ENCODE measurements at places on chromosomes 5 and 9. TPM values are rescaled to one million over a fixed set of nuclear protein-coding genes. Genes with fewer than 3 reads are reported as not detected.

GRCh38 chr5:174064171-174064570, 18.7 kb downstream of the NSG2 start:
- H3K4me1 ChIP-seq = no peaks in the 10 kb centered on the region
- H3K27ac ChIP-seq = no peak overlapping the region
- no peak overlapping the region for H3K4me3 ChIP-seq
- H3K36me3 ChIP-seq = no peaks in the 10 kb centered on the region
- DNase-seq = no peak

- DNase-seq = no peak
- H3K27ac ChIP-seq = no peak overlapping the region
- no peaks in the 10 kb centered on the region for H3K27me3 ChIP-seq
- no peak overlapping the region for H3K4me3 ChIP-seq
- no peaks in the 10 kb centered on the region for H3K36me3 ChIP-seq
These were observed 133.9 kb upstream of the PTCH1 start for GRCh38 chr9:95650720-95651119.

Gene GABRA1
- total RNA-seq = not detected

DNA sequence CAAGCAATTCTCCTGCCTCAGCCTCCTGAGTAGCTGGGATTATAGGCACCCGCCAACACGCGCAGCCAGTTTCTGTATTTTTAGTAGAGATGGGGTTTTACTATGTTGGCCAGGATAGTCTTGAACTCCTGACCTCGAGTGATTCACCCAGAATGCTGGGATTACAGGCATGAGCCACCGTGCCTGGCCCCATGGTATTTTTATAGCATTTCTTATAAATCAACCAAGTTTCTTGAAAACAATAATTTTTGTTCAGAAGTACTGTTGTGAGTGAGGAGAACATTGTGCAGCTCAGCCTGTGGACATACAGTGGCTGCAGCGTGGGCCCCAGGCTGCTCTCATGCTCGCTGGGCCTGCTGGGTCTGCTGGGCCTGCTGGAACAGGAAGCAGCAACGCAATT, 45.3 kb downstream of the MAP1B start:
- peaks cover 9% of the 10 kb centered on the region for H3K4me1 ChIP-seq
- no peaks in the 10 kb centered on the region for H3K36me3 ChIP-seq
- no peaks in the 10 kb centered on the region for H3K27me3 ChIP-seq
- no peak for DNase-seq
- H3K27ac ChIP-seq = peak overlapping the region; percentile 70

DNA sequence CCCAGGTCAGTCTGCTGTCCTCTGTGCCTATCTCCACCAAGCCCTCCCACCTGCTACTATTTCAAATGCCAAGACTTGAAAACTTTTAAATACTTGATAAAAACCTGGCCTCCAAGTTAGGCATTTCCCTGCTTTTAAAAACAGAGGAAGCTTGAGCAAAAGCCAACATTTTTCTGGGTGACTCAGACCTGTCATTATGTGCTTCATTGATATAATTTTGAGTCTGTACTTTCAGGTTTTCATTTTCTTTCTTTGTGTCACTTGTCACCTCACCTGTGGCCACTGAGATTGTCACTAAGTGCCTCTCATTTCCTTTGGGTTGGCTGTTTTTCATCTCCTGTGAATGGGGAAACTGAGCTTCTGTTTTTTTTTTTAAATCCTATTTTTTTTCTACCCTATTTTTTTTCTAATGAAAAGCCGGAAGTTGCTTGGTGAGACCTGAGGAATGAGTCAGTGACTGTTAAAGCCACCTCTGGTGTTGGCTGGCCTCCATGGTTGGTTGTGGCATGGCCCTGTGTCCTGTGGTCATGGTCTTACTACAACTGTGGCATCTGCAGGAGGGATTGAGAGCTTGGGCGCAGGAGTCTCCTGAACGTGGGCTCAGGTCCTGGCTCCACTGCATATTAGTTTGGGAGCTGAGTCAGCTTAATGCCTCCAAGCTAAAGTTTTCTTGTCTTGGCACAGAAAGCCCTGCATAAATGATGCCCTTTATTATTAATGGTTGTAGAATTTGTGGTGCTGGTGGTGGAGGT, 56.7 kb downstream of the ARHGAP26 start:
- H3K27ac ChIP-seq = no peak overlapping the region
- no peaks in the 10 kb centered on the region for H3K36me3 ChIP-seq
- no peak for DNase-seq
- H3K27me3 ChIP-seq = no peaks in the 10 kb centered on the region
- no peaks in the 10 kb centered on the region for H3K4me1 ChIP-seq

DNA sequence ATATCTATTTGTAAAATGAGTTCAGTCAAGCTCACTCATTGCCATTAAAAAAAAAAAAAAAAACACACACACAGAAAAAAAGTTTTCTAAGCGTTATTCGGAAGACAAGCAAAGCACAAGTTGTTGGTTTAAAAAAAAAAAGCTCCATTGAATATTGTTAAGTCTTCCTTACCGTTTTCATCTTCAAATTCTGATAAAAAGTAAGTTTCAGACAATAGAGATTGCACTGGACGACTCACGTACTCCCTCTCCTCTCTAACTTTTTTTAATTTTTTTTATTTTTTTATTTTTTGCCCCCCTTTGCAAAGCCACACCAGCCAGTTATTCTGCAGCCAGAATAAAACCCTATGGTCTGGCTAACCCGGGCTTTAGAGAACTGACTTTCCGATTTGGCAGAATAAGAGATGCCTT, 544 bp downstream of the ADAMTS6 start:
- peak overlapping the region; percentile 38 for H3K4me3 ChIP-seq
- H3K27me3 ChIP-seq = no peaks in the 10 kb centered on the region
- H3K36me3 ChIP-seq = no peaks in the 10 kb centered on the region
- H3K4me1 ChIP-seq = peaks cover 5% of the 10 kb centered on the region
- peak overlapping the region; percentile 74 for H3K27ac ChIP-seq

DNA sequence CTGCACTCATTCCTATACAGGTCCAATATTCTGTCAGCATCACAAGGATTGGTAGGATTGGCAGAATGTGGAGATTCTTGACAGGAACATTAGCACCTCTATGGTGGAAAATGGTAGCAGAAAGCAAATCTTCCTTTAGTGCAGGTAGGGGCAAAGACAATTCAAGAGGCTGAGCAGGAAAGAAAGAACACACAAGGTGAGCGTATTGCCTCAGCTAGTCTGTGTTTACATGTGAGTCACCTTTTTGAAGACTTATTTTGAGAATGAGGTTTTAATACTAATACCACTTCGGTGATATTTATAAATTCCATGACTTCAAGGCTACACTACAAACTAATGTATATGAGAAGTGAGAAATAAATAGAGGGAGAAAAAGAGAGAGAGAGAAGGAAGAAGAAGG, 717.0 kb downstream of the BRINP1 start:
- no peak for DNase-seq
- no peaks in the 10 kb centered on the region for H3K27me3 ChIP-seq
- no peaks in the 10 kb centered on the region for H3K4me1 ChIP-seq
- H3K36me3 ChIP-seq = no peaks in the 10 kb centered on the region

Gene ITGA1
- total RNA-seq = 41.2 TPM

DNA sequence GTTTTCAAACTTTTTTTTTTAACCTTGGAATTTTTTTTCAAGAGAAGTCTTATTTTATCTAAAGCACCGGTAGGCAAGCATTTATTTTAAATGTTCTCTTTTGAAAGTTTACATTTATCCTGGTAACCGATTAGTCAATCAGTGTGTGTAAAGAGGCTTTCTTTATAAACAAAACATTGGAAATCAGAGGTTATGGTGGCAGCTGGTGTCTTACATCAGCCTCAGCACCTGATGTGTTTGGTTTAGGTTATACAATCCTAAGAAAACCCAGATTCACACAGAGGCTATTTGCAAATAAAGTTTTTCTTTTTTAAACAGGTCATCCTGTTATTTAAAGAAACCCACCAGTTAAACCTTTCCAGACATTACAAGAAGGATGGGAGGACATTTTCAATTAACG, 173.3 kb upstream of the GDNF start:
- H3K27me3 ChIP-seq = no peaks in the 10 kb centered on the region
- H3K36me3 ChIP-seq = no peaks in the 10 kb centered on the region
- H3K4me3 ChIP-seq = no peak overlapping the region

DNA sequence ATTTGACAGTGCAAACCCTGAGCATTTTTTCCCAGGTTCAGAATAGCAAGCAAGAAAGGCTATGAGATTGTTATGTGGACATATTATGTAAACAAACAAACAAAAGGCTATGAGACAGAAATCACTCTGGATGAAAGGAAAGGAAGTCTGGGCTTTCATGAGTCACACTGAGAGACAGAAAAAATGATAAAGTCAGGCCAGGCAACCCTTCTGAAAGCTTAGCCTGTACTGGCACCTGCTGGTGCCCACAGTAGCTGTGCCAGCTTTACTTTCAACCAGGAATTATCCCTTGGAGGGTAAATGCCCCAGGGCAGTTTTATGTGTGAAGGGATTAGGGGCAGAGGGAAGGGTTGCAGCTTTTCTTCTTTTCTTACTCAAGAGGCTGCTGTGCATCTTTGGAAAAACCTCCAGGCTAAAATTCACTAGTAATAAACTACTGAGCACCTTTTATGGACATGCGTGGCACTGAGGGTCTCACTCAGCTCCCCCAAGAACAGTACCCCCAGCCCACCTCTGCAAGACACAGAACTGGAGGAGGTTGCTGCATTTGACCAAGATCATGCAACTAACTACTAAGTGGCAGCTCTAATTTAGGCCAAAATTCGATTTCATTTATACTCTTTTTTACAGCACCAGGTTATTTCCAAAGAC, 41.7 kb downstream of the ACTL7B start:
- H3K4me3 ChIP-seq = no peak overlapping the region
- H3K4me1 ChIP-seq = no peaks in the 10 kb centered on the region
- H3K27me3 ChIP-seq = no peaks in the 10 kb centered on the region
- H3K36me3 ChIP-seq = no peaks in the 10 kb centered on the region
- H3K27ac ChIP-seq = no peak overlapping the region
- no peak for DNase-seq

DNA sequence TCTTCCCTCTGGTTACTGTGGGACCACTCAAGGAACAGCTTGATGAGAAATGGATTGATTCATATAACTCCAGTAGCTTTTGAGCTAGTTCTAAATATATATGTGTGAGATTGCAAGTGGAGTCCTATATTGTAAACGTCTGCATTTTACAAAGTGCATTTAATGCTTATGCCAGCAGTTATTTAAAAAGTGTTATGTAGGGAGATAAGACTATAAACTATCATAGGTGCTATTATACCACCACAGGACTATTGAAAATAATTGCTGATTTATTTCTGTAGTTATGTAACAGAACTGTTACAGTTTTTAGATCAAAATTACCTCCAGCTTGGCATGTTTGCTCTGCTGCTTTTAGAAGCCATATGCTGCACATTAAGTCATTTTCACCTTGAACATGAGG, 36.2 kb downstream of the PTCD2 start:
- no peak overlapping the region for H3K27ac ChIP-seq
- no peak for DNase-seq

- no peaks in the 10 kb centered on the region for H3K27me3 ChIP-seq
- no peak for DNase-seq
- no peak overlapping the region for H3K4me3 ChIP-seq
- peaks cover 8% of the 10 kb centered on the region for H3K4me1 ChIP-seq
These were observed 67.7 kb downstream of the C9orf152 start for GRCh38 chr9:110140276-110140675.

- DNase-seq = no peak
- no peak overlapping the region for H3K27ac ChIP-seq
- no peaks in the 10 kb centered on the region for H3K36me3 ChIP-seq
These were observed 33.7 kb downstream of the SLC31A2 start for GRCh38 chr9:113184539-113184938.

GRCh38 chr9:78577156-78577906, 280.4 kb downstream of the PSAT1 start:
- H3K27me3 ChIP-seq = no peaks in the 10 kb centered on the region
- H3K4me1 ChIP-seq = no peaks in the 10 kb centered on the region
- no peak overlapping the region for H3K4me3 ChIP-seq
- DNase-seq = no peak
- no peak overlapping the region for H3K27ac ChIP-seq

Gene TAS2R1
- not detected for total RNA-seq

- H3K36me3 ChIP-seq = no peaks in the 10 kb centered on the region
- DNase-seq = no peak
- no peaks in the 10 kb centered on the region for H3K4me1 ChIP-seq
- no peak overlapping the region for H3K27ac ChIP-seq
These were observed 178.1 kb downstream of the FGF1 start for GRCh38 chr5:142507531-142508372.

- no peaks in the 10 kb centered on the region for H3K27me3 ChIP-seq
- peak overlapping the region; percentile 52 for H3K27ac ChIP-seq
- H3K4me3 ChIP-seq = no peak overlapping the region
These were observed 49.7 kb upstream of the NKD2 start for GRCh38 chr5:958701-959571.

Gene PRDM9
- not detected for total RNA-seq

Gene PCDHB3
- 1.1 TPM for total RNA-seq

DNA sequence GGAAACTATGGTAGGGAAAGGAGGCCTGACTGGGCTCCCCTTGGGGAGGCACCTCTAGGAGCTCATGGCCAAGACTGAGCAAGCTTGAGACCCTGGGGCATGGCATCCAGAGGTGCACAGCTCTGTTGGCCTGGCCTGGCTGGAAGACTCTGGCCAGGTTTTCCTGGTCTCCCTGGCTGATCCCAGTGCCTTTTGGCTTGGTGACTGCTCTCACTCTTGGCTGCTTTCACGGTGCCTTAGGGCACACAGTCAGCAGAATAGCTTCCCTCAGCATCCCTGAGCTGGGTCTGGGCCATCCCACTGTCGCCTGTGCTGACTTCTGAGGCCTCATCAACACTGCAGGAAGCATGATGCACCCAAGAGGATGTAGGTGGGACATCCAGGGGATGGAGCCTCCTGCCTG, 13.4 kb upstream of the DELE1 start:
- H3K4me3 ChIP-seq = no peak overlapping the region
- no peak for DNase-seq
- H3K4me1 ChIP-seq = peaks cover 13% of the 10 kb centered on the region
- no peak overlapping the region for H3K27ac ChIP-seq

Gene HNRNPH1
- total RNA-seq = 2,149 TPM

- peak overlapping the region; percentile 51 for H3K4me3 ChIP-seq
- H3K4me1 ChIP-seq = no peaks in the 10 kb centered on the region
- no peaks in the 10 kb centered on the region for H3K27me3 ChIP-seq
- DNase-seq = peak; percentile 89
- peak overlapping the region; percentile 87 for H3K27ac ChIP-seq
These were observed 32.2 kb downstream of the ANXA2R start for GRCh38 chr5:43007911-43008362.

GRCh38 chr5:2534251-2534650, 217.2 kb downstream of the IRX2 start:
- H3K4me1 ChIP-seq = no peaks in the 10 kb centered on the region
- H3K36me3 ChIP-seq = no peaks in the 10 kb centered on the region
- no peaks in the 10 kb centered on the region for H3K27me3 ChIP-seq

Gene SH3TC2
- total RNA-seq = 0.83 TPM

- no peaks in the 10 kb centered on the region for H3K27me3 ChIP-seq
- no peaks in the 10 kb centered on the region for H3K4me1 ChIP-seq
- no peak for DNase-seq
These were observed 14.5 kb downstream of the ZSWIM6 start for GRCh38 chr5:61346511-61346910.

DNA sequence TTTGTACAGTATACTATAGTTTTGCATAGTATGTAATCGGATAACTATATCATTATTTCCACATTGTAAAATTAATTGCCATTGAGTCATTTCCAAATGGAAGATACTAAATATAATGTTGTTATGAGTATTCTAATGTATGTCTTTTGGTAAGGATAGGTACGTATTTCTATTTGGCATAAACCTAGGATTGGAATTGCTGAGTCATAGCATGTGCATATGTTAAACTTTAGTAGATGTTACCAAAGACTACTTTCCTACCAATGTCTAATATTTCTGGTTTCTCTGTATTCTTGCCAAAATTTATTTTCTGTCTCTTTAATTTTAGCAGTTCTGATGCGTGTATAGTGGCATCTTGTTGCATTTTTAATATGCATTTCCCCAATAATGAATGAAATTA, 825.1 kb upstream of the ARRDC3 start:
- no peaks in the 10 kb centered on the region for H3K36me3 ChIP-seq
- no peaks in the 10 kb centered on the region for H3K27me3 ChIP-seq
- H3K4me3 ChIP-seq = no peak overlapping the region

Data from Peyer's patch (tissue), 4 donors.